ENCODE measurements at places on chromosomes 1 and 21. TPM values are rescaled to one million over a fixed set of nuclear protein-coding genes. Genes with fewer than 3 reads are reported as not detected.
A peak's percentile ranks its signal among the peaks of the same experiment; 100 is the strongest.

GRCh38 chr1:244461245-244462071, at the start of gene CATSPERE:
Gene CATSPERE, plus strand, starts transcription at chr1:244461273. Its CDS starts 157 bp downstream, at chr1:244461430.
- peak; percentile 77 for DNase-seq

GRCh38 chr1:211625040-211625439, 46.1 kb upstream of the SLC30A1 start:
- no peak for DNase-seq

DNA sequence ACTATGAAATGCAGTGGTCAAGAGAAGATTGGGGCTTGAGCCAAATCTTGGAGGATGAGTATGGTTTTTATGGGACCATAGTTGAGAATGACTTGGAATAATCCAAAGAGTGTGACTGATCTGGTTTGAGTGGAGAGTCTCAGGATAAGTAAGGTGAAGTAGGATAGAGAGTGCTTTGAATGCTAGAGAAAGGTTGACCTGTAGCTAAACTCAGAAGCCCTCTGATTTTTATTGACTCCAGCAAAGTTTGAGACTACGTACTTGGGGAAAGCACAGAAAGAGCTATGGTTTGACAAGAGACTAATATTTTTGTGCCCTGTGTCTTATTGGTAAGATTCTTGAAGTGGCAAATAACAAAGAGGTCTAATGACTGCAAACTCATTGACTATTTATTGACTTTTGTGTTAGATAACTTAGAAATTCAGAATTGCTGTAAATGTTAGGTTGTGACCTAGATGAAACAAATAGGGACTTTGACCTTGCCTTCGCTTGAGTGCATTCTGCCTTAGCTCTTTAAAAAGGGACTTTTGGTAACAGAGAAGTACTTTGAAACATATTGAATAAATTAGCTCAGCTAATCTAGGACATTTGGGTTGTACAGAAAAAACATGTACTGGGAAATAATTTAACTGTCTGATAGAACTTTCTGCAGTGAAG, 35.1 kb downstream of the UAP1 start:
- no peak for DNase-seq

GRCh38 chr1:38062361-38063288, 16.0 kb upstream of the POU3F1 start:
- DNase-seq, result no peak

- peak; percentile 72 for DNase-seq
These were observed 2.0 kb upstream of the NID1 start for GRCh38 chr1:236066828-236067386.

GRCh38 chr1:162587347-162587746, 25.8 kb downstream of the UAP1 start:
- DNase-seq, result no peak

DNA sequence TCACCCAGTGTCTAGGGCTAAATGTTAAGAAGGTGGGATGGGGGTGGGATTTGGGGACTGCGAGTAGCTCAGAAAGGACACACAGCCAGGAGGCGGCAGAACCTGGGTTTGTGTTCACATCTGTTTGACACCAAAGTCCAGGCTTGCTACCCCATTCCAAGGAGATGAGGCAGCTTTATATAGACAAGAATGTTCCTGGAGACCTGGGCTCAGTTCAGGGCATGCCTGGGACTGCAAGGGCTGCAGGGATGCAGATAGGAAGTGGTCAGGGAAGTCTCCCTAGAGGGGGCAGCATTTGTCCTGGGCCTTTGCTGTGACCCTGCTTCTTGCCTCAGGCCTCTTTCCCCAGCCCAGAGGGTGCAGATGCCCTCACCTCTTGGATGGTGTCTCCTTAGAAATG, 16.3 kb downstream of the PADI3 start:
- DNase-seq, result no peak

DNA sequence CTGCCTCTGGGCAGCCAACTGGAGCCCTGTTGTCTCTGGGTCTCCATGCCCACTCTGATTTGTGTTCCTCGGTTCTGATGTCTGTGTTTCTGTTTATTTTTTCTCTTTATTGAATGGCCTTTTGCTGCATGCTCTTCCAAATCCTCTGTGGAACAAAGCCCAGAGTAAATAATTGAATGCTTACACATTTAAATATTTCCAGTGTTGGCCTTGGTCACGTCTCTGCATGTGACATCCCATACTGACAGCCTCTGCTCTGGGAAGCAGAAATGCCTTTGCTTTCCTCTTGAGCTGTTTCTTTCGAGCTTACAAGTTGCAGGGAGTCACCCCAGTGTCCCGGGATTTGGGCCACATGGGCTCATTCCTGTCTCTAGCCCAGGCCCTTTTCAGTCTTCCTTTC, 267.9 kb downstream of the PTPRU start:
- DNase-seq, result no peak

DNA sequence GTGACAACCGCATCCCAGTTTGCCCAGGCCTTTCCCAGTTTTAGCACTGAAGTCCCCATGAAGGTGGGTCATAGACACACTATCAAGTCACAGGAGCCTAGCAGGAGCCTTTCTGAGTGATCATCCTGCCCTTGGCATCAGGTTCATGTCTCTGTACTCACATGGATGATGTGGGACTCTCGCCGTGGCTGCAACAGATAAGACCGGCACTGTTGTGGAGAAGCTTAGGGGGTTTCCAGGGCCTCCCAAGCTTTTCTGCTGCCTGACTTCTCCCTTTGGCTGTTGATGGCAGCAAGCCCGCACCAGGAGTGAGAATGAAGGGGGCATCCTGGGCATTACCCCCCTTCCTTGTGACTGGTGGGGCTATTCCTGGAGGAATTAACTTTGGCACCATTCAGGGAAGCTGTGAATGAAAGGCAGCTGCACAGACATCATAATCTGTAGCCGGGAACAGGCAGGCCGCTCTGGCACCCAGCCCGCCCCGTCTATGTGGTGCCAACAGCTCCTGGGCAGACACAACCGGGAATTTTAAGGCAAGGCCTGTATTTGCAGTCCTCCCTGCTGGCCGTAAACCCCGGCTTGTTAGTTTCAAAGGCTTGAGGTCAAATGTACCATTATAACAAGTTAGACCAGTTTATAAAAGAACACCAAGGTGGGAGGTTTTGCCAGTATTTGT, 148.6 kb downstream of the HUNK start:
- no peak for DNase-seq

DNA sequence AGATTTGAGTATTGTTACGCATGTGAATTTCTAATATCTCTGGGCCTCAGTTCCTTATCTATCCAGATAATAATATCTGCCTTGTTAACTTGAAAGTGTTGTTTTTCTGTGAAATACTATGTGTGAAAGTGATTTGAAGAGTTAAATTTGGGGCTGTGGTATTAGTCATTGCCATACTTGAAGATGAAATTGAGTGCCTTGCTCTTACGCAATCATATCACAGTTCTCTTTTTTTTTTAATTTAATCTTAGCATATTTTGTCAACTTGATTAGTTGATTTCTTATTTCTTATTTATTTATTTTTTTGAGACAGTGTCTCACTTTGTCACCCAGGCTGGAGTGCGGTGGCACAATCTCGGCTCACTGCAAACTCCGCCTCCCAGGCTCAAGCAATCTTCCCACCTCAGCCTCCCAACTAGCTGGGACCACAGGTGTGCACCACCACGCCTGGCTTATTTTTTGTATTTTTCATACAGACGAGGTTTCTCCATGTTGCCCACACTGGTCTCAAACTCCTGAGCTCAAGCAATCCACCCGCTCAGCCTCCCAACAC, 31.0 kb downstream of the AGO4 start:
- DNase-seq, result no peak

GRCh38 chr1:111475701-111476100, 1.9 kb downstream of the C1orf162 start:
- DNase-seq, result peak; percentile 62

DNA sequence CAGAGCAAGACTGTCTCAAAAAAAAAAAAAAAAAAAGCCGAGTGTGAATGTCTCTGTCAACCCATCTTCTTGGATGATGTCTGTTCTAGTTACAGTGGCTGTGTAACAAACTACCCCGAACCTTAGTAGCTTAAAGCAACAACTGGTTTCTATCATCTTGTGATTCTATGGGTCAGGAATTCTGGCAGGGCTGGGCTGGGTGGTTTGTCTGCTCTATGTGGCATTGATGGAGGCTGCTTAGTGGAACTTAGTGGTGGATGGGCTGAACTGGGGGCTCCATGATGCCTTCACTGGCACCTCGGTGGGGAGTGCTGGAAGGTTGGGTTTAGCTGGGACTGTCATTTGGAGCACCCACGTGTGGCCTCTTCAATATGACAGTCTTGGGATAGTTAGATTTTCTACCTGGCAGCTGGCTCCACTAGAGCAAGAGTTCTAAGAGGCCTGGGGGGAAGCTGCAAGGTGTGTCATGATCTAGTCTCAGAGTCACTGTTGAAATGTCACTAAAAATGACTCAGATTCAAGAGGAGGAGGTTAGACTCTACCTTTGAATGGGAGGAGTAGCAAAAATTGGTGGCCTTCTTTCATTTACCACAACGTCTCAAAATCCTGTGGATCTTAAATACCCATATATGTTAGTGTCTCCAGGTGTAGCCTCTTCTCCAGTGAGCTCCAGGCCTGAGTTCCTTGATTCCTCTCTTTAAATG, 18.6 kb downstream of the ACOT11 start:
- no peak for DNase-seq

- DNase-seq, result peak; percentile 72
These were observed 196.8 kb upstream of the LMO4 start for GRCh38 chr1:87131809-87132283.

DNA sequence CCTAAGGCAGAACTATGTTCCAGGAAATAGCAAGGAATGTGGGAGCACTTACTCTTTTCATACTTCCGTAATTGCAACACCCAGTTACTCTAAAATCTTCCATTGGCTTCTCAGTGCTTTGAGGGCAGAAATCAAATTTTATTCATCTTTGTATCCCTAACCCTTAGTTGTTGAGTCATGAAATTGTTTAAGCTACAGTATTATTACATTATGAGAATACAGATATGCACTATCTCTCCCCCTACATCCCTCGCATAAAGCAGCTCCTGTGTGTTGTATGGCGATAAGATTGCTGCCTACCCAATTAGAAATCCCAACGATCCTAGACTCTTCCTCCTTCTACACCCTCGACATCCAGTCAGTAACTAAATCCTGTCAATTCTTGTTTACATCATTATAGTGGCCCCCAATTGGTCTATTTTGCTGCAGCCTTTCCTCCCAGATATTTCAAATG, 2.6 kb downstream of the AIDA start:
- no peak for DNase-seq

GRCh38 chr1:82921759-82922158, 1077.2 kb downstream of the TTLL7 start:
- no peak for DNase-seq

- DNase-seq, result no peak
These were observed 10.7 kb upstream of the GPR25 start for GRCh38 chr1:200861937-200862647.

DNA sequence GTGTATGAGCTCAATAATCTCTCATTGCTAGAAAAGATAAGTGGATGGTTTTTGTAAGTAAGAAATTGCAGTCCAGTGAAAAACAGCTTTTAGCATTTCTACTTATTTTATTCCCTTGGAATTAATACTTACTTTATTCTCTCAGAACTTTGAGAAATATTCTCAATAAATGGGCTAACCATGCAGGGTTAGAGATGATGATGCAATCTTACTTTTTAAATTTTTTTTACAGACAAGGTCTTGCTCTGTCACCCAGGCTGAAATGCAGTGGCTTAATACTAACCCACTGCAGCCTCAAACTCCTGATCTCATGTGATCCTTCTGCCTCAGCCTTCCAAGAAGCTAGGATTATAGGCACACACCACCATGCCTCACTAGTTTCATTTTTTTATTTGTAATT, 440.8 kb upstream of the ZP4 start:
- no peak for DNase-seq

KIF26B gene
- not detected for total RNA-seq

CELA3A gene
- not detected for total RNA-seq

TSPAN2 gene
- 2.4 TPM for total RNA-seq

HMCN1 gene
- total RNA-seq, result under 0.01 TPM

FCRL6 gene
- total RNA-seq, result not detected

FOXO6 gene
- total RNA-seq, result not detected

RAP1GAP gene
- 0.15 TPM for total RNA-seq

STUM gene
- not detected for total RNA-seq

Data from activated CD4-positive, alpha-beta memory T cell treated with anti-CD3 and anti-CD28 coated beads, Interleukin-2, amount 10 ng/mL, durations not matched to agents 7 days and 5 days (primary cell).